ENCODE measurements at places on chromosomes 16 and 17. TPM values are rescaled to one million over a fixed set of nuclear protein-coding genes. Genes with fewer than 3 reads are reported as not detected.

Gene HOXB3
- 9.3 TPM for total RNA-seq

Gene HOXB6
- total RNA-seq: 6.7 TPM

Gene ARHGDIG
- 2.2 TPM for total RNA-seq

Gene NKD1
- 0.12 TPM for total RNA-seq

Gene MLX
- total RNA-seq: 51.8 TPM

Gene TEKT3
- not detected for total RNA-seq

Gene EVPLL
- total RNA-seq: not detected
